ENCODE measurements at places on chromosomes 6 and 20.

DNA sequence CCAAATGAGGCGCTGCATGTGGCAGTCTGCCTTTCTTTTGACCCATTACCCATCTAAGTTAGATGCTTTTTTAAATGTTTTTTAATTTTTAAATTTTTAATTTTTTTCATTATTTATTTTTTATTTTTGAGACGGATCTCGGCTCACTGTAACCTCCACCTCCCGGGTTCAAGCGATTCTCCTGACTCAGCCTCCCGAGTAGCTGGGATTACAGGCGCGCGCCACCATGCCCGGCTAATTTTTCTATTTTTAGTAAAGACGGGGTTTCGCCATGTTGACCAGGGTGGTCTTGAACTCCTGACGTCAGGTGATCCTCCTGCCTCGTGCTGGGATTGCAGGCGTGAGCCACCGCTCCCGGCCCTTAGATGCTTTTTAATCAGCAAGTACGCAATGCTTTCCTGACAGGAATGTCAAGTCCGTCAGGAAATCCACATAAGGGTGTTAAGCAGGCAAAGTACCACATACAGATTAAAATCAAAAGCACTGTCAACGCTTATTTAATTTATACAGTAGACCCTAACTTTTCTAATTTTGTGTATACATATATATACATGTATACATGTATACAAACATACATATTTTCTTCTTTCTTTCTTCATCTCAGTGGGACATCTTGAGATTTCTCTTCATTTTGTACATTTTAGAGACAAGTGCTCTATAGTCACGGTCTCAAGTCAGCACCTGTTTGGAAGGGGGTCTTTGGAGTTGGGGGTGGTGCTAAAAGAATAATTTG lies 995 bp upstream of the GSTA4 start:
- no peak for DNase-seq

DNA sequence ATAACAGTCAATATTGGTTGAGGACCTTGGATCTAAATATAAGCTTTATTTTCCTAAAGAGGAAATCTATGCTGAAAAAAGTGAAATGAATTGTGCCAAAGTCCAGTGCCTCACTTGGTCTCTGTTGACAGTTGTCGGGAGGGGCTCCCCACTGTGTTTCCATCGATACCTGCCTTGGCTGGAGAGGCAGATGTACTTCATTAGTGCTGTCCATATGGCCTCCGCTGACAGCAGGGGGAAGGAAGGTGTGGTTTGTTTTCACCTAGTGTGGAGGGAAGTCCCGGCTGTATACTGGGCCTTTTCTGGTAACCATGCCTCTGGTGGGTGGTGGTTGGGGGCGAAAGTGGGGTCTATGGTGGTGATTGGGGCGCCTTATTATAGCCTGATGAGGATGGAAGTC lies 42.7 kb downstream of the CD2AP start:
- no peak for DNase-seq

- no peak for DNase-seq
Measured at GRCh38 chr20:11861479-11861878, 56.2 kb upstream of the BTBD3 start.

DNA sequence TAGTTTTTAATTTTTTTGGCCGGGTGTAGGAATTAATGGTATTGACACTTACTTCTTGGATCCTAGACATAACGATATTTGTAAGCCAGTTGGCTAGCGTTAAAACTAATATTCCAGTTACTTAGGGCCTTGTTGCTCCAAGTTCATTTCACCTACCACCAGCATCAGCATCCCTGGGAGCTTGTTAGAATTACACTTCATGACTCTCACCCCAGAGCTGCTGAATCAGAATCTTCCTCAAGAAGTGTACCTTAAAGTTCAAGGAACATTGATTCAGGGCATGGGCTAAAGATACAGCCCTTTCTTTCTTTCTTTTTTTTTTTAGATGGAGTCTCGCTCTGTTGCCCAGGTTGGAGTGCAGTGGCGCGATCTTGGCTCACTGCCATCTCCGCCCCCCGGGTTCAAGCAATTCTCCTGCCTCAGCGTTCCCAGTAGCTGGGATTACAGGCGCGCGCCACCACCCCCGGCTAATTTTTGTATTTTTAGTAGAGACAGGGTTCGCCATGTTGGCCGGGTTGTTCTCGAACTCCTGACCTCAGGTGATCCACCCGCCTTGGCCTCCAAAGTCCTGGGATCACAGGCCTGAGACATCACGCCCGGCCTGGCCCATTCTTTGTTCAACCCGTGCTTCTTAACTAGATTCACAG lies 1.1 kb downstream of the SLX4IP start:
- DNase-seq, result no peak

DNA sequence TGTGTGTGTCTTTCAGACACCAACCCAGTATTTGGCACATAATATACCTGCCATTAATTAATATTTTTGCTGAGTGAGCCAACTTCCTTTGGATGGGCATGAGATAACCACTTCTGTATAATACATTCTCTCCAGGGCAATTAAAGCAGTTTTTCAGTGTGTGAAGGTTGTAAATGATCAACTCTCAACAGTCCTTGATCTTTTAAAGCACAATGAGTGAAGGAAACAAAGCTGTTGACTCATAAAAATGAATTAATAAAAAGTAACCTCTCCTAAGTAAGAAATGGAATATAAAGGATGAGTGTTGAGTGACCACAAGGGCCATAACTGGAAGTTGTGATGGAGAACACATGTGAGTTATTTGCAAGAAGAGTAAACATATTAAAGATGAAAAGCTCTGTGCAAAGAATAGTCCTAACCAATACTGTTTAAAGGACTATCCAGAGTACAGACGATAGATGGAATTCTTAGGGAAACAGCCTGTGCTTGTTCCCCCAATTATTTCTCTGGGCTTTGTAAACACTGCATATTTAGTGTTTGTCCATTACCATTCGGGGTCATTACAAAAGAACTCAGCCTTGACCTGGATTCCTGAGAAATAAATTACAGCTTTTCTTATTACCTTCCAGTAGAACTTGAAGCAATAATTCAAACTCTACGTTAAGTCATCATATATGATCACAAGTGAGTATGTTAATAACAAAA lies 446.2 kb downstream of the PLCB1 start:
- DNase-seq, result no peak

DNA sequence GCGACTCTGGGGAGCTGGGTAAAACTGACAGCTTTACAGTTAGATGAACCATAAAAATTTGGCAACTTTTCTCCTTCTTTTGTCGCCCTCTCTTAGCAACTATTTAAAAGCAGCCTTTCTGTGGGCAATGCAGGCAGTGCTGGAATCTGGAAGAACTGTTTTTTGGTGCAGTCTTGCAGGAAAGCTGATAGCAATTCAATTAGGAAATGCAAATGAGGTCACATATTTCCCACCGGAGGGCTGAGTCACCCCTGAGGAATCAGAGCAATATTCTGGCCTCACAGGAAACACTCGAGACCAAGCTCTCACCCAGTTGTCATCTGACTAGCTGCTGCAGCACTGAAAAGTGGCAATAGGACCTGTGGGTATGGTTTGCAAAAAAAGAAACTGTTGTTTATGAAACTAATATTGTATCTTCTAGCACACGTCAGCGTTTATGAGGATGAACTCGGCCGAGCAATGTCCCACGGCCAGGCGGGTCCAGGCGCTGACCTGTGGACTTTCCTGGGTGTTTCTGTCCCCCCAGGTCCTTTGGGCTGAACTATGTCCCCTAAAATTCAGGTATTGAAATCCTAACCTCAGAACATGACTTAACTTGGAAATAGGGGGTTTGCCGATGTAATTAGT lies 312.3 kb downstream of the TAF4 start:
- no peak for DNase-seq

GRCh38 chr6:47147836-47148344 lies 105.8 kb upstream of the ADGRF1 start:
- no peak for DNase-seq

All from GM12891 (cell line).